Activated naive CD4-positive, alpha-beta T cell (primary cell): ENCODE measurements at places on chromosomes 12 and 14.

- no peak for DNase-seq
These were observed 318.5 kb downstream of the KCNC2 start for GRCh38 chr12:74891083-74891668.

DNA sequence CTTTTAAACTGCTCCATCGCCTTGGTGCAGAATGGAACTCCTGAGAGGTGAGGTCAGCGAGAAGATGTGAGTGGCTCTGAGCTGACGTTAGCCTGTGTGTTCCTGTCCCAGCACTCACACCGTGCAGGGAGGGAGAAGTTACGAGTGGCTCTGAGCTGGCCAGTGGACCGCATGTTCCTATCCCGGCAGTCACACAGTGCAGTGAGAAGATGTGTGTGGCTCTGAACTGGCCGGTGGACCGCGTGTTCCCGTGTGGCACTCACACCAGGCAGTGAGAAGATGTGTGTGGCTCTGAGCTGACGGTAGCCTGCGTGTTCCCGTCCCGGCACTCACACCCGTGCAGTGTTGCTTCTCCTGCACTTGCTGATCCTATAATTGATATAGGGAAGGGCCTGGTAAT, 59.9 kb downstream of the VCPKMT start:
- no peak for DNase-seq

DNA sequence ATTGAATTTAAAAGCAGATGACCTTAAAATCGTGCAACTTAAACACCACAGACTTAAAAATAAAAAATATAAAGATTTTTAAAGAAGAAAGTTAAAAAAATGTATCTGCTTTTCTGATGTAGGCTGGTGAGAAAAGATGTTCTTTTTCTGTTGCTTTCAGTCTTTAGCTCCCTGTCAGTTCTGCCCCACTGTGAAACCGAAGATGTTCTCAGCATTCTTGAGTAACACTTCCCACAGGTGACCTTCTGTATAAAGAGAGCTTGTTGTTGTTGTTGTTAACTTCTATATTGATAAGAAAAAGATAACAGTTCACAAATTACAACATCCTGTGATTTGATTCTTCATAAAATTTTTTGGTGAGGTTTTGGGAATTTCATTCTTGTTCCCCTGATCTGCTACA, 377.9 kb upstream of the RGS6 start:
- DNase-seq, result no peak

DNA sequence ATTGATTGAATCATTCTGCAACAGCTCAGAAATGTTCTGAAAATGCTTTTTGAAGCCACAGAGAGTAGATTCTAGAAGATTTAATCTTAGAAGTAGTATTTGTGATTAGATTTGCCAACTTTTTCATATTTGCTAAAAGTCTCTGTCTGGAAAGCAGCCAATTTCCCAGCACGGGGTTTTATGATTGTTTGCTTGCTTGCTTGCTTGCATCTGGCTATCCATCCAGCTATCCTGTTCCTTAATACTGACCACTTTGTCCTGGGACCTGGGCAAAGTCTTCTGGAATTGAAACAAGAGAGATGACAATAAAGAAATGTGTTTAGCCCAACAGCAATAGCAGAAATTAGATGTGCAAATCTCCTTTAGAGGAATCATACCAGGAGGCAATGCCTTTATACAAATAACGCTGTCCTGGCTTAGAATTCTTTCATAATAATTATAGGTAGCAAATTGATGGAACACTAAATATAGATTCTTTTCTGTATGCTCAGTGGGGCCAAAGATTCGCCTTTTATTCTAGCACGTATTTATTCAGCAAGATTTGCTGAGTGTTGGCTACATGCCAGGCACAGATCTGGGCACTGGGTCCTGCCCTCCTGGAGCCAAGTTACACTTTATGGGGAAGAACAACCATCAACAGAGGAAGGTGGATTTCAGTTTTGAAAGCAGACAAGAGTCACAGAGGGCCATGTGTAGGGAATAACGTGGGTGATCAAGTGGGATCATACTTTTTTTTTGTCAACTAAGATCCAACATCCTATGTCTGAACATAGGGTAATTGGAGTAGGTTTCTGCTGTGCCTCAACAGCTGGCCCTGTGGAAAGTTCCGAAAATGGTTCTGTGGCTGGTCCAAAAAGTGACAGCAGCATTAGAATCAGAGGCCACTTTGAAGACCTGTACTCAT, 25.3 kb downstream of the MYBPC1 start:
- no peak for DNase-seq

GRCh38 chr12:28127455-28127854, 62.8 kb upstream of the CCDC91 start:
- no peak for DNase-seq

DNA sequence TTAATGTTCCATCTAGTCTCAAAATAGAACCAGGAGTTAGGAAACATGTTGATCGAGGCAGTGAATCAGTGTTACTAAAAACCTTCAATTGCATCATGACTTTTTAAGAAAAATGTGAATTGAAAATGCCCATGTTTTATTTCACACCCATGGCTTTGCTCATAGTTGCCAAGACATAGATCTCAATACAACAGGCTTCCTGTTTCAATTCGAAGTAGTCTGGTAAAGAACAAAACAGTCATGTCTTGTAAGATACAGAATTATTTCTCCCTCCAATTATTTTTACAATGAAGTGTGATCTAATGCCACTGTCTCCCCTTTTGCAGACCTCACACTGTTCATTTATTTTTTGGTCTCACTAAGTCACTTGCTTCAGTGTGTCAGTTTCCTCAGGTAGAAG, 44.6 kb upstream of the FAR2 start:
- no peak for DNase-seq

GRCh38 chr14:46793144-46793543, 141.6 kb upstream of the RPL10L start:
- no peak for DNase-seq

GRCh38 chr12:66033151-66033550, 97.4 kb downstream of the LLPH start:
- no peak for DNase-seq

DNA sequence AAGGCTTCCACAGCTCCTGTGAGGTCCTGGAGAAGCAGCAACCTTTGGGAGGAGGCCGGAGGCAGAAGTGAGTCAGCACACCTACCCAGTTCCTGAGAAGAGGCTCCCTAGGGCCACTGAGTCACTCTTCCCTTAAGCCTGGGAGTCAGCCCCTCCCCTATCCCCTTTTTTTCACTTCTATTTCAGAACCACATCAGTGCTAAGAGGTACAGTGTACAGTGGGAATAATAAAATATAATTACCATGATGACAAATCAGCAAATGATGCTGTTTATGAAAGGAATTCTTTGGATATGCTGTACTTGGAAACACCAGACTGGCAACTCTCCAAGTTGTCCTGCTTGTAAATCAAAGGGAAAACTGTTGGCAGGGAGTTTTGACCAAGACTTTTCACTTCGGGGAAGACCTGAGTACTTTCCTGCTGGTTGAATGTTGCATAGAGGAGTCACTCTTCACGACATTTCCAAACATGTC, 7.8 kb upstream of the TBPL2 start:
- no peak for DNase-seq

GRCh38 chr12:111672822-111673381, 12.9 kb downstream of the BRAP start:
- no peak for DNase-seq

- peak; percentile 60 for DNase-seq
These were observed 506 bp upstream of the NAP1L1 start for GRCh38 chr12:76084863-76085519.

DNA sequence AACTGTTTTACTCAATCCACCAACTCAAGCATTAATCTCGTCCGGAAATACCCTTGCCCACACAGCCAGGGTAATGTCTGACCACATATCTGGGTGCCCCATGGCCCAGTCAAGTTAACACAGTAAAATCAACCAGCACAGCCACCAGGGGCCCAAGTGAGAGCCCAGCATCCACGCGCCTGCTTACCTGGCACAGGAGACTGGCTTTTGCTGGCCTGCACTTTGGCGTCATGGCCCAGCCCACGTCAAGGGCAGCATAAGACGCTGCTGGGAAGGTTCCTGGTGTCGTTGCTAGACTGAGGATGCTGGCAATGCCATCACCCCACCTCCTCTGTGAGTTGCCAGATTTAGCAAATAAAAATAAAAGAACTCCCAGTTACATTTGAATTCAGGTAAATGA, 53.6 kb upstream of the BCL11B start:
- DNase-seq, result no peak

GRCh38 chr12:25056011-25056410, 107.1 kb upstream of the BCAT1 start:
- no peak for DNase-seq

GRCh38 chr12:110317911-110318310, 36.9 kb downstream of the ATP2A2 start:
- no peak for DNase-seq

GRCh38 chr14:56061051-56061450, 57.2 kb upstream of the PELI2 start:
- DNase-seq, result no peak

DNA sequence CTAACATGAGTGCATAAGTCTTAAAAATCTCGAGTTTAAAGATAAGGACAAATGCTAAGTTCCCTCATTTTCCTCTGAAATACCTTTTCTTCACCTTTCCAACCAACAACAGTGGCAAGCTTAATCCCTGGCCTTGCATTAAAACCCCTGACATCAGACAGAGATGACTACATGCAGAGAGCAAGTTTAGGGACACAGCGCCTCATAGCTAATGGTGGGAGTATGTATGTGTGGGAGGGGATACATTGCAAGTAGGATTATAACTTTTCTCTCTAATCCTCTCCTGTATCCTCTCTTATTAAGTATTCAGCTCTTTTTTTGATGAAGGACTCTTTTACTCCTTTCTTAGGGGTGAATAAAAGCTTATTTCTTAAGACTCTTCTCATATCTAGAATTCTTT, 547.1 kb downstream of the CCER1 start:
- DNase-seq, result no peak

GRCh38 chr14:72554994-72555608, 338.8 kb downstream of the DPF3 start:
- no peak for DNase-seq

- DNase-seq, result no peak
These were observed 26.3 kb downstream of the HIP1R start for GRCh38 chr12:122861587-122861970.
